Stimulated activated CD4-positive, alpha-beta T cell treated with anti-CD3 and anti-CD28 coated beads, TNF-alpha, amount 100 ng/mL, for 1 hour (primary cell): ENCODE measurements at places on chromosomes 12 and 14.

DNA sequence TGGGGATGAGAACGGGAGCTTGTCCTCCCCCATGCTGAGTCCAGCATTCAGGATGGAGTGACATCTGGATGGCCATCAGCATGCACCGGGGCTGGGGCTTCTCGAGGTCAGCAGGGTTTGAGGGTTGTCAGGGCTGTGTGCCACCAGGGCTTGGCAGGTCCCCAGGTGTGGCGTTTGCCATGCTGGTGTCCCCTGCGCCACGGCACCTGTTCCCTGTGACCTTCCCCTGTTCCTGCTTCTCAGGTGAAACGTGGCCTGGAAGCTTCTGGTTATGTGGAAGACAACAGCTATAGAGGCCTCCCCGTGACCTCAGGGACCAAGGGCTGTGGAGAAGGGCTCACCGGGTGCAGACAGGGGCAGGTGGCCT, 152.4 kb downstream of the KIF26A start:
- no peak for DNase-seq

- DNase-seq: no peak
Observed at GRCh38 chr12:32437095-32437515, 37.7 kb downstream of the FGD4 start.

DNA sequence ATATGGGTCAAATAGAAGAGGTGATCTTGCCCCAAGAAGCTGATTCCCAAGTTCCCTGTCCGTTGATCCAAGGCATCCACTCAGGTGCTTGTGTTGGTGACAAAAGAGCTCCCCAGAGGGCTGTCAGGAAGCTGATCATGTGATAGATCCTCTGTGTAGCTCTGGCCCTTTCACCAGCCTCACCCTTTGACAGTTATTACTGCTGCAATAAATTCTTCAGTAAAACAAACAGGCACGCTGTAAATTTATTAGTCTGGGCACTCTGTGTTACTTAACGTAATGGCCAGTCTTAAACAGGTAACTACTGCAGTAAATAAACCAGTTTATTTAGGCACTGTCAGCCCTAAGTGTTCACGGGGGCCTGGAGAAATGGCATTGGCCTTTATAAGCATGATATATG, 473.9 kb downstream of the BCL11B start:
- DNase-seq: no peak

- DNase-seq: no peak
Observed at GRCh38 chr12:84038242-84038641, 874.4 kb downstream of the SLC6A15 start.

GRCh38 chr12:6833189-6833890, 5.1 kb downstream of the P3H3 start:
- DNase-seq: no peak

DNA sequence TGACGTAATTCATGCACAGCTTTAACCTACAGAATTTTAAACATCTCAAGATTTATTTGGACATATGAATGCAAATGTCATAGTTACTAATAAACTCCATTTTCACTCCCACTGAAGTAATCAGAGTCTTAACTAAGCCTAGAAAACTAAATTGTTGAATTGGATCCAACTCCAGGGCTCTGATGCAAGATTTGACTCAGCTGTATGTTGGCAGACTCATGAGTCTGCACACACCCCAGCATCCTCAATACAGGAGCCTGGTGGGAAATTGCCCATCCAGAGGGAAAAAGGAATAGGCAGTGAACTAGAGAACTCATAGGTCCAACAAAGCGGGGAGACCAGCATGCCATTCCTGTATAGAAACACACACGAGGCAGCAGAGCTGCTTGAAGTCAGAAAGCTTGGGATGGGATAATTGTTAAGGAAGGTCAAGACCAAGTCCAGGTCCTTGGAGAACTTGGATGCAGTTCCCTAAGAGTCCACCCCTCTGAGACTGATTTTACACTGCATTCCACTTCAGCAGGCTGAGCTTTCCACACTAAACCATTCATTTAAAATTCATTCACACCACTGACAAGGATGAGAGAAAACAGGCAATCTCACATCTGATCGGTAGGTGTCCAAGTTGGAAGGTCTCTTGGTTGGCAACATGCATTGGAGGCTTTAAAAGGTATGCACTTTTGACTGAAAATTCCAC, 14.4 kb downstream of the TMTC1 start:
- DNase-seq: no peak

DNA sequence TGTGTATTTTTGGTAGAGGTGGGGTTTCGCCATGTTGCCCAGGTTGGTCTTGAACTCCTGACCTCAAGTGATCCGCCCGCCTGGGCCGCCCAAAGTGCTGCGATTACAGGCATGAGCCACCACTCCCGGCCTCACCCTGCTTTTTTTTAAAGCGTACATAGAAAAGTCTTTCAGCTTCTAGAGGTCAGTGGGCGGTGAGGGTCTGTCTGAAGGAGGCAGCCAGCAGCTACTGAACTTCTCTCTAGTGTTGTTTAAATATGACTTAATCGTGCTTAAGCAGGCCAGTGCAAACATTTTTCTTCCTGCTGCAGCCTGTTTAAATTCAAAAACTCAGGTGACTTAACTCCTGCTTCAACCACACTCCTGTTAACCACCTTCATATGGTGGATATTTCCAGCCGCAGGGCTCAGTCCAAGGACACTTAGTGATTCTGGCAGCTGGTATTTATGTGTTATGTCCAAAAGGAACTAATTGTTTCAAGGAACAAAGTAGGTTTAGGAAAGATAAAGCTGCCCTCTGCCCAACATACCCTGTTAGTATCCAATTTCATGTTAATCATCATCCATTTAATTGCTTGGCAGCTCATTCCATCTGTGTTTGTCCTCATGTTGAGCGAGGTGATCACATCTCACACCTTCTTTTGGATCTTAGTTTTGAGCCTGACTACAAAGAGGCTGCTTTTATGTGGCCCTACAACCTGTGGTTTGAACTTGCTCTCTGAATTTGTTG, 2.0 kb downstream of the PRKAB1 start:
- DNase-seq: no peak

GRCh38 chr14:29030970-29031369, 264.4 kb downstream of the FOXG1 start:
- DNase-seq: no peak

DNA sequence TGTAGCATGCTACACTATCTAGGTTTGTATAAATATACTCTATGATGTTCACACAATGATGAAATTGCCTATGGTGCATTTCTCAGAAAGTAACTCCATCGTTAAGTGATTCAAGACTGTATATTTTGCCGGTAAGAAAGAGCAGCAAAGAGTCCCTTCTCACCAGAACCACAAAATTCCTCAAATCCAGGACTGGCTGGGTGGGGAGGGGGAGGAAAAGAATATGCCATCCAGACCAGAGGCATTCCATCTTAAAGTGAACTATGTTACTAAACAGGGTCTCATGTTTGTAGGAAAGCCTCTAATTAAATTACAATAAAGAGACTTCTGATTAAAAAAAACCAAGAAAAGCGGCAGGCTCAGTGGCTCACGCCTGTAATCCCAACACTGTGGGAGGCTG, 11.5 kb downstream of the UBE2N start:
- DNase-seq: no peak

GRCh38 chr12:32170437-32170998, 63.9 kb downstream of the BICD1 start:
- no peak for DNase-seq

- no peak for DNase-seq
Observed at GRCh38 chr14:33484264-33484663, 466.6 kb downstream of the EGLN3 start.

GRCh38 chr14:58887931-58888330, 250.2 kb downstream of the DACT1 start:
- no peak for DNase-seq

GRCh38 chr12:98698603-98699463, 53.7 kb downstream of the APAF1 start:
- no peak for DNase-seq

GRCh38 chr14:99522457-99522891, 41.3 kb downstream of the CCNK start:
- no peak for DNase-seq

DNA sequence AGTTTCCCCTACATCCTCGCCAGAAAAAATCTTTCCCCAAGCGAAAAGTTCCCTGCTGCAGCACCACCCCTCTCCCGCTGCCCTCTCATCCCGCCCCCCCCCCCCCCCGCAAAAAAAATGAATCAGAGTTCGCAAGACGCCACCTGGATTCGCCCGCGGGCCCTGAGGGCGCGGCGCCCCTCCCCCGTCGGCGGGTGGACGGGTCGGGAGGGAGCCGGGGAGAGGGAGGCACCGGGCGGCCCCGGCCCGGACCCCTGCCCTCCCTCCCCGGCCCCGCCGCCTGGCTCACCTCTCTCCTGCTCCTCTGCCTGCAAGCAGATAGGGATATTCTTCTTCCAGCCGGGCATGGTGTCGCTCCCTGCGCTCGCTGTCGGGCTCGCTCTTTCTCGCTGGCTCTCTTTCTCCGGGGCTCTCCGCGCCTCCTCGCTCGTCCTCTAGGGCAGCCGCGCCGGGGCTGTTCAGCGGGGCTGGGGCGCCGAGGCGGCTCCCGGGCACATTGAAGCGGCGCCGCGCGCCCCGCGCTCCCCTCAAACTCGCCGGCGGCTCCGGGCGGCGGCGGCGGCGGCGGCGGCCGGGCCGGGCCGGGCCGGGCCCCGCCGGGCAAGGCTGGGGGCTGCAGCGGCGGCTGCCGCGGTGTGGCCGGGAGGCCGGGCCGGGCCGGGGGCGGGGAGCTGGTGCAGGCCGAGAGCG, 200.3 kb upstream of the CAND1 start:
- peak; percentile 21 for DNase-seq

DNA sequence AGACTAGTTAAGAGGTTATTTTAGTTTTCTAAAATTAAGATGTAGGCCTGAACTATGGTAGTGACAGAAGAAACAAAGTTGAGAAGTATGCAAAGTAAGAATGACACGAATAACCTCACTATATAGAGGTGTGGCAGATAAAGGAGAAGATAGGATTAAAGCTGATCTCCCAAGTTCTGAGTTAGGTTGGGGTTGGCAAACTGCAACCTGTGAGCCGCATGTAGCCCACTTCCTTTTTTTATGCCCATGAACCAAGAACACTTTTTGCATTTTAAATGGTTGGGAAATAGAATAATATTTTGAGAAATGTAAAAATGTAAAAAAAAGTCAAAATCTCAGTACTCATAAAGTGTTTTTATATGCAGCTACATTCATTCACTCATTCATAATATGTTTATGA, 34.3 kb downstream of the KTN1 start:
- no peak for DNase-seq

- DNase-seq: no peak
Observed at GRCh38 chr12:40469736-40470135, 222.5 kb upstream of the CNTN1 start.

DNA sequence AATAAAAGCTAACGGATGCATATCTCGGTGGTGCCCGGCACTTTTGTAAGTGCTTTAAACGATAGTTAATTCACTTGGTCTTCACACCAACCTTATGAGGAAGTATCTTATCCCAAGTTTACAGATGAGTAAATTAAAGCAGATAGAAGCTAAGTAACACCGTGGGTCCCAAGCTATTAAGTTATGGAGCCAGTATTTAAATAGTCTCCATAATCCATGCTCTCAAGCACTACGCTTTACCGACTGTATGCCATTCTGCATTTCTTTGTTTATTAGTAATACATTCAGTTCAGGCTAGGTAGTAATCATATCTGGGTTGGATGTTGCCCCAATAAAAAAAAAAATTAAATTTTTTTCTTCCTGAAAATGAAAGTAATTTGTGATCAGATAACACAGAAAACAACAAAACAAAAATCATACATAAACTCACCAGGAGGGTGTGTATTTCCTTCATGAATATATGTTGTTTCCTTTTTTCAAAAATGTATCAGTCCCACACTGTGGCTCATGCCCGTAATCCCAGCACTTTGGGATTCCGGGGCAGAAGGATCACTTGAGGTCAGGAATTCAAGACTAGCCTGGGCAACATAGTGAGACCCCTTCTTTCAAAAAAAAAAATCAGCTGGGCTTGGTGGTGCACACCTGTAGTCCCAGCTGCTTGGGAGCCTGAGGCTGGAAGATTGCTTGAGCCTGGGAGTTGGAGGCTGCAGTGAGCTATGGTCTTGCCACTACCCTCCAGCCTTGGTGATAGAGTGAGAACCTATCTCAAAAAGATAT, 1.4 kb upstream of the M6PR start:
- DNase-seq: no peak

DNA sequence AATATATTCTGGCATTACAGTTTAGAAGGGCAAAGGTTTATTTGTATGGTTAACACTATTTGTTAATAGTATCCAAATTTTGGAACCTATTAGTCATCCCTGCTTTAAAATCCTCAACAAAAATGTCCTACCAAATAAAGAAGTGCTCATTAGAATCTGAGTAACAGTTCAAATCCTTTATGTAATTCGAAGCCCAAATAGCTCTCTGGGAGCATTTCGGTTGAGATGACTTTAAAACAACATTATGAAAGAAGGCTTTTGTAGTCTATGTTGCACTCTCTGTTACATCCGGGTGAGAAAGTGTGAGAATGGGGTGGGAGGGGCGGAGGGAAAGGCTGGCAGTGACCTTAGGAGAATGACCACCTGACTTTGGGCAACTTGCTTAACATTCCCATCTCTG, 59.7 kb downstream of the SLC38A1 start:
- no peak for DNase-seq

GRCh38 chr12:17588968-17589367, 501.0 kb downstream of the RERGL start:
- DNase-seq: no peak

GRCh38 chr14:81766321-81766915, 232.8 kb upstream of the SEL1L start:
- no peak for DNase-seq

- DNase-seq: no peak
Observed at GRCh38 chr14:44768935-44769334, 192.8 kb downstream of the KLHL28 start.

DNA sequence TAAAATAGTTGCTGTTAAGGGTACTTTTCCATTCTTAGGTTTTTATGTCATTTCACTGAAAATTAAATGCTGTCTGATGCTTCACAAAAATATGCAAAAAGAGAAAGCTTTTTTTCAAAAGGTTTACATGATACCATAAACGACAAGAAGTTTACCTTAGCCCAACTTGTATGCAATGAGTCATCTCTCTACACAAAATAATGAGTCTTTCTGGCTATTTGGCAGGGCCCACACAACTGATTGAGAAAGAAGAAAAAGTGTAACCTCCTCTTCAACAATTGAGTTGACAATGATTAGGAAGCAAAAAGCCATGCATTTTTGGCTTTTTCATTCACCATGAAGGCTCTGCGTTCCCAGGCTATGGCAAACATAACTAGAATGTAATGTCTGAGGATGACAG, 165.4 kb upstream of the CPNE8 start:
- DNase-seq: no peak

- no peak for DNase-seq
Observed at GRCh38 chr14:19902409-19902808, 18.0 kb upstream of the OR4K5 start.

- no peak for DNase-seq
Observed at GRCh38 chr14:32514236-32514635, 185.1 kb downstream of the AKAP6 start.

GRCh38 chr12:19695244-19696098, 256.2 kb downstream of the AEBP2 start:
- DNase-seq: no peak
